ENCODE measurements at places on chromosomes 1 and 21.

DNA sequence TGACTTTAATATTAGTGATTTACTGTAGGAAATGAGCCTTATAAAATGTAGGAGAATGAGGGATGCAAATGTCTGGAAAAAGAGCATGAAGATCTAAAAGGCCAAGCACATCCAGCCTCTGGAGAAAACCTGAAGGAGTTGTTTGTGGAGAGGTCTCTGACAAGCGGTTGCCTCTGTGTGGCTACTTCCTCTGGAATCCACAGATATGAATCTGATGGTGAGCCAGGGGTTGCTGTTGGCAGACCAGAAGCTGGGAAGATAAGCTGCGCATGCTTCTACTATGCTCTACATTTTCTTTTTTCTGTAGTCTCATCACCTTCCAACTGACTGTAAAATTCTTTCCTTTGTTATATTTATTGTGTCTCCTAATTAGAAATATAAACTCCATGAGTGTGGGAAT, 248.6 kb downstream of the OLFM3 start:
- DNase-seq = no peak

GRCh38 chr1:201882665-201883132, 6.0 kb upstream of the SHISA4 start:
- DNase-seq = no peak

DNA sequence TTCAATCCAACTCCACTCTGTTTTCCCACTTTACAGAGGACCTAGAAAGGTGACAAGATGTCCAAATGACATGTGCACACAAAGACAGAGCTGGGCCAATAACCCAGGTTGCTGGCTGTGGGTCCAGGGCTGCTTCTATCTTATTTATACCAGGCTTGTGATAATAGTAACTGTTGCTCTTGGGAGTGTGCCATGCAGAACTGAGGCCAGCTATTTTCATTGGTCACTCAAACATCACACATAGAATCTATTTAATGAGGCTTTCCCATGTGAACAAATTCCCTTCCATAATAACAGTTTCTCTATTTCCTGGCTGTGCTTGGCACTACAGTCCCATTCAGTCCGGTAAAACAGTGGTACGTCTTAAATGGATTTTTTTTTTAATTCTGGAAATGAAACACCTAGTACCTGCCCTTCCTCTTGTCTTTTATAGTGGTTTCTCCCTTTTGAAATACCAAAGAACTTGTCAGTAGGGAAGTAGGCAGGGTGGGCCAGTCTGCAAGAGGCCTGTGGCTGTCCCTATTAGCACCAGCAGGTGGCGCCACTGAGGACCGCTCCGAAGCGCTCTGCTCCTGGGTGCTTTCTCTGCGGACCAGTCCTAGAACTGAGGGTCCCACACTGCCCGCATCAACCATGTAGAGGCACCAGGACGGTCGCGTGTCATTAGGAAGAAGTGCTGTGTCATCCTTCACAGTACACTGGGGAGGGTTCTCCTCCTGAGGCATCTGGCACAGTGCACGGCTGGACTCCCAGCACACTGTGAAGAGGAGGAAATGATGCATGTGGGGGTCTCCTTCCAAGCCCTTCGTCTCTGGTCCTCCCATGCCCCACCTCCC, 52.1 kb downstream of the GPR161 start:
- DNase-seq = peak; percentile 62

DNA sequence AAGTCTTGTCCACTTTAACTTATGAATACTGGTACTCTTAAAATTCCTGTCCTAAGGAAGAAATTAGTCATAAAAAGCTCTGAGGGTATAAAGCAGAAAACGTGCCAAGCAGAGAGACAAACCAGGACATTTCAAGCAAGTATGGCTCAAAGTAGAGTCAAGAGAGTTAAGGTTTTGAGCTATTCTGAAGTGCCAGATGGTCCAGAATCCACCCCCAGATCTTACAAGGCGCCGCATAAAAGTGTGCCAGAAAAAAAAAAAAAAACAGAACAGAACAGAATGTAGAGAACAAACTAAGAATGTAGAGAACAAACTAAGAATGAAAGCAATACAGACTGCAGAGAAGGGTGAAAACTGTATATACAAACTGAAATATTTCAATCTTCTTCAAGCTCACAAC, 12.5 kb downstream of the EPS15 start:
- DNase-seq = peak; percentile 44

GRCh38 chr1:44174630-44175029, 33.2 kb upstream of the KLF18 start:
- DNase-seq = no peak

GRCh38 chr1:105608713-105609112, 1447.8 kb upstream of the PRMT6 start:
- no peak for DNase-seq

DNA sequence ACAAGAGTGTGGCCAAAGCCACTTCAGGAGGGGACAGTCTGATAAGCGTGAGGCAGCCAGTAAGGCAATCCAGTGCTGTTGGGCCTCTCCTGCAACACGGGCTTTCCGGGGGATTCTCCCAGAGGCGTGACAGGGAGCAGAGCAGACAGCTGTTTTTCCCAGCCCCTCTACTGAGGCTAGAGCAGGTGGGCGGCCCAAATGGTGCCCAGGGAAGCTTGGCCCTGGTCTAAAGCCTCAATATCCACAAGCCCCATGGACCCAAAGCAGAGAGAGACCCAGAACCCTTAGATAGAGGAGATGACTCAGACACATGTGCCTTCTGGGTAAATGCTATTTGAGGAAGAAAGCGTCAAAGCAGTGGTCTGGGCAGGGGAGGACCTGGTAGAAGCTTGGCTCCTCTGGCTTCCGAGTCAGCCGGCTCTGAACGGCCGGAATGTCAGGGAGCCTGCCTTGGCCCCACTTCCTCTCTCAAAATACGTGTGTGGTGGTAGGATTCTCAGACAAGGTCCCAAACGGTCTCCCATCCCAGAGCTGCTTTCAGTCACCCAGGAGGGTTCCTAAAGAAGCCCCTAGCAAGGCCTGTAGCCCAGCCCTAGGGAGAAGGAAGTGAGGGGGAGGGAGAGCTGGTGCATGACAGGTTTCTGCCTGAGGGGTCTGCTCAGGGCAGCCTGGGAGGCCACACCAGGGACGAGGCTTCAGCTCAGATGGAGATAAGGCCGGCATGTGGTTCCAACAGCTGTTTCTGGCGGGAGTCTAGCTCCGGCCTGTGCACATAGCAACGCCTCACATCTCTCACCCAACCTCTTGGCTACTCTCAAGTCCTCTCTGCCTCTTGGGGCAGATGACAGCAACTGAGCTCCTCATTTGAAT, 28.8 kb downstream of the PIK3C2B start:
- peak; percentile 55 for DNase-seq

- DNase-seq = no peak
These were observed 174.6 kb downstream of the TRIM33 start for GRCh38 chr1:114336360-114336759.

DNA sequence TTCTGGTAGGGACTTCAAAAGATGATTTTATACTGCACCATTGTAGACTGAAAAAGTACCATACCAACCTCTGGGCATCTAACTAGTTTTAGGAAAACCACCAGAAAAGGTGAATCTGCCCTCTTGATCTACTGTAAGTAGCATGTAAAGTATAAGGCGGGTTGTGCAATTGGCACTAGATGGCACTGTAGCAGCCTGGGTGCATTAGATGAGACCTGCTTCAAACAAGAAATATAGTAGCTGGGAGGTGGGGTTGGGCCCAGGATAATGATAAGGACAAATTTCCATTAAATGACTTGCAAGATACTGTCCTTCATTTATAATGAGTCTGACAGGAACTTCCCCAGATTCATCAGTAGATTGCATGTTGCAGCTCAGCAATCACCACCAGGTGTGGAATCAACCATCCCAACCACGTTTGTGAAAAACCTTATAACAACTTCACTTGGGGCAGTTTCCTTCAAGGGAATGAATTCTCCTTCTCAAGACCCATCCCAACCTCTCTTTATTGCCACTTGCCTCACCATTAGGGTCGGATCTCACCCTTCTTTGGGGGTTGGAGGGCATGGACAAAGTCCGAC, 37.3 kb upstream of the IL10 start:
- DNase-seq = no peak

GRCh38 chr21:29135481-29135880, 5.0 kb downstream of the MAP3K7CL start:
- no peak for DNase-seq

GRCh38 chr1:47690341-47691250, 252.8 kb downstream of the FOXD2 start:
- peak; percentile 10 for DNase-seq

- no peak for DNase-seq
These were observed 181.3 kb downstream of the ATP6V1G3 start for GRCh38 chr1:198359024-198359653.

DNA sequence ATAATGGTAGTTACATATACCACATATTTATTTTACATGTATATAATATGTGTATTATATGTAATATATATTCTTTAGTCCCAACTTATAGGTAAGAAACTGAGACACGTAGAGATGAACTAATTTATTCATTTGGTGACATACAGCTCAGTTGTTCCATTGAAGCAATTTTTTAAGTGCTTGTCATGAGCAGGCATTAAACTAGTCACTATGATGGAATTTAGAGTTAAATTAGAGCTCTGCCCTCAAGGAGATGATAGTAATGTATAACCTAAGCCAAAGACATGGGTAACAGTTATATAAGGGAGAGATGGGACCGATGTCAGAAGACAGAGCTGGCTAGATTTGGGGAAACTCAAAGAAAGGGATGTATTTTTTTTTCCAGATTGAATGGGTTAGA, 83.0 kb downstream of the ST6GALNAC5 start:
- DNase-seq = no peak

DNA sequence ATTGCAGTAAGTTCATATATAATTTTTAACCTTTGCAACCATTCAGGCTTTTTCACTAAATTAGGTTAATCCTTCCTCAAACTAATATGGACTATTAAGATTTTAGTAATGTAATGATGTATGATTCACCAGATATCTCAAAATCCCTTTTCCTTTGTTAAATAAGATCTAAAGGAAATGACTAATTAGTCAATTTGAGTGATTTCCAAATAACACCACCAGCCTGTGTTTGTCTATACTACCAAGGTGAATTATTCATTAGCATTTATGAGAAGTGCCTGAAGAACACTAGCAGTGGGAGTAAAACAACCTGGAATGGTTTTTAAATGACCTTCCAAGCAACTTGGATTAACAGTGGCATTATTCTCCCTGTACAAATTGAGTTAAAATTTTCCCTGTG, 670.6 kb upstream of the PKN2 start:
- DNase-seq = no peak

DNA sequence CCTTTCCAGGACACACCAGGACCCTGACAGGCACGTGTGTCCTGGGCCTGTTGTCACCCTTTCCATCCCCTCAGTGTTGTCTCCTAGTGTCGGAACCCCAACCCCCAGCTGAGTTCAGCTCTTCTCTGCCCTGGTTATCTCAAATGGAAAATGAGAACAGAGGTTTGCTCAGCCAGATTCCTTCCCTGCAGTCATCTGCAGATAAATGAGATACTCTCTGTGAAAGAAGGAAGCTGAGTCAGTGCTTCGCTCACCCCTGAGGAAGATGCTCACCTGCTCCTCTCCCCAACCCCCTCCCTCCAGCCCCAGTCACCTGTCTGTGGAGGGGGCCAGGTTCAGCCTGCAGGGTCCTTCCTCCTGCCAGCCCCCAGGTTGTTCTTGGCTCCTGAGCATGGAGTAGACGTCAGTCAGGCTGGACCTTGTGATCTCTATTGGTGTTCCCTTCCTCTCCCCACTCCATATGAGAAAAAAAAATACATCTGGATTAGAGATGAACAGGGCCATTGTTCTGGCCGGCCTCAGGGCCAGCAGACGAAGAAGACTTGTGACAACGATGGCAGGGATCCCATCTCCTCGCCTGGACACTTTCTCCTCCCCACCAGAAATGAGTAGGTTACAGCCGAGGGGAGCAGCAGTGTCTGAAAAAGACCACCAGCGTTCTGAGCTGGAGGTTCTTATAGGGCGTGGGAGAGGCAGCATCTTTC, 20.9 kb downstream of the PHGDH start:
- no peak for DNase-seq

GRCh38 chr1:8077120-8077573, 51.0 kb upstream of the ERRFI1 start:
- peak; percentile 64 for DNase-seq

DNA sequence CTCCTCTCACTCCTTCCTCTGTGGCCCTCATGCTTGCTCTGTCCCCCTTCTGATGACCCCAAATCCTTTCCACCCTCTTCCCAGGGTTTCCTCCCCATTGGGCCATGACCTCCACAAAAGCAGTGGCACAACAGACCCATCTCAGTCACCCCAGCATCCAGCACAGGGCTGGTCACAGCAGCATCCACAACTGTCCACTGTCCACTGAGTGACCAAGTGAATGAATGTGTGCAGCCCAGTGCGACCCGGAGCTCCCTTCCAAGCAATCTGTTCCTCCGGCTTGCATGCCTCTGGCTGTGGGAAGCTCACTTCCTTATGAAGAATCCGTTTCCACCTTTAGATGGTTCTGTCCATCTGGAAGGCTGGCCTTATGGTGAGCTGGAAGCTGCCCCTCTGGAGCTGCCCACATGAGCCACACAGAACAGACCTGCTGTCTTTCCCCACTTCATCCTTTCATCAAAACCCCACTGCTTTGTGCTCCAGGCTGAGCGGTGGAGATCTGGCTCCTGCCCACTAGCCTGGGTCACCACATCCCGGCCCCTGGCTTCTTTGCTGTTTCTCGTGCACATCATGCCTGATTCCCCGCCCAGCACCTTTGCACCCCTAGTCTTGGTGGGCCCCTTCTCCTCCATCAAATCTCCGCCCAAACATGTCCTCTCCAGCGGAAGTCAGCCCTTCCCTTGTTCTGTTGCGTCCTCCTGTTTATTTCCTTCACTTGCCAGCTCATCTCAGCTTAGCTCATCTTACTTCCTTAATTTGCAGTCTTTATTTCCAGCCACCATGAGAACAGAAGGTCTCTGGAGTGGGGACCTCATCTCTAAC, 56.4 kb downstream of the EDN2 start:
- no peak for DNase-seq

DNA sequence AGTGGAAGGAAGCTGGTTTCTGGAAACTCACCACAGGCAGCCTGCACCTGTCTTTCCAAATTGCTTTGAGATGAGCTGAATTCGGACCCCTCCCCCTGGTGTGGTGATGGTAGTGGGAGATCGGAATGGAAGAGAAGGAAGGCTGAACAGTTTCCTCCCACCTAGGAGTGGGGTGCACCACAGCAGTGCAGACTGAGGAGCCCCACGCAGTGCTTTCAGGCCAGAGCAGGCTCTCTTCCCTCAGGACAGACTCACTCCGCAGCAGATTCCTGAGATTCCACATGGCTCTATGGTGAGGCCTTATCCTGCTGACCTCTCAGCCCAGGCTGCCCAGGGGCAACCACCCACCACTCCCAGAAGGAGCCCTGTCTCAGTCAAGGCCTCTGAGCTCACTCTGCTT, 80.9 kb downstream of the ATP1A1 start:
- no peak for DNase-seq
